ENCODE measurements at places on chromosomes 2 and 18. TPM values are rescaled to one million over a fixed set of nuclear protein-coding genes. Genes with fewer than 3 reads are reported as not detected.

GRCh38 chr18:71951001-71951400 lies 593.1 kb downstream of the CBLN2 start:
- H3K27ac ChIP-seq, result no peak overlapping the region
- DNase-seq, result no peak
- no peak overlapping the region for H3K4me3 ChIP-seq
- H3K36me3 ChIP-seq, result no peaks in the 10 kb centered on the region
- H3K27me3 ChIP-seq, result no peaks in the 10 kb centered on the region

The ANTXR1 gene
- polyA plus RNA-seq, result 13.3 TPM

The IL36RN gene
- not detected for polyA plus RNA-seq

- peaks cover 6% of the 10 kb centered on the region for H3K4me1 ChIP-seq
- no peak overlapping the region for H3K4me3 ChIP-seq
- peaks cover 27% of the 10 kb centered on the region for H3K27me3 ChIP-seq
- H3K36me3 ChIP-seq, result no peaks in the 10 kb centered on the region
- H3K27ac ChIP-seq, result no peak overlapping the region
These were observed 75.1 kb downstream of the CIB4 start for GRCh38 chr2:26566081-26566375.

GRCh38 chr2:189522435-189523151 lies 58.0 kb downstream of the SLC40A1 start:
- H3K27me3 ChIP-seq, result no peaks in the 10 kb centered on the region
- no peak for DNase-seq
- no peaks in the 10 kb centered on the region for H3K4me1 ChIP-seq
- H3K27ac ChIP-seq, result no peak overlapping the region
